CD4-positive, alpha-beta T cell treated with Interferon alpha-2 for 1 hour (primary cell): ENCODE measurements at places on chromosomes 6 and 20.

DNA sequence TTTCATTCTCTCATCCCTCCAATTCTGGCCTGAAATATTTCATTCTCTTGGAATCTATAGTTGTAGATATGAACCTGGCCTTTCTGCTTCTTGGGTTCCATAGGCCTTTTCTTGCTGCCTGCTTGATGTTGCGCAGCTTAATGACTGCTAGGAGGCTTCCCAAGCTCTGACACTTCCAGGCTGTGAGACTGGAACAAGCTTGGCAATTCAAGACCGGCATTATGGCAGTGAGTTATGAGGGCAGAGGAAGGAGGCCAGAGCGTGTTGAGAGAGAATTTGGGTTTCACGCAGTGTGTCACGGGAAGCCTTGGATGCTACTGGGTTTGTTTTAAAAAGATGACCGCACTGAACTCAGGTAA, 948 bp upstream of the DNAJC5 start:
- no peak for DNase-seq

DNA sequence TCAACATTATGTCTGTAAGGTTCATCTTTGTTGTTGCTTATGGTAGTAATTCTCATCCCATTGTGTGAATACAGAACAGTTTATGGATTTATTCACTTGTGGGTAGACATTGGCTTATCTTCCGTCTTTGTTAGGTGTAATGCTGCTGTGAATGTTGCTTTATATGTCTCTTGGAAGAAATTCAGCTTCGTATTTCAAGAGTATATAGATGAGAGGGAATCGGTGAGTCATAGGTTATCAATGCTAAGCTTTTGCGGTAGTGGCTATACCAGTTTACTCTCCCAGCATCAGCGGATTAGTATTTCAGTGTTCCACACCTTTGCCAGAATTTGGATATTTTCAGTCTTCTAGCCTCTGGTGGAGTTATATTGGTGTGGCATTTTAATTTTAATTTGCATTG, 77.8 kb downstream of the ZFAND3 start:
- DNase-seq = no peak

DNA sequence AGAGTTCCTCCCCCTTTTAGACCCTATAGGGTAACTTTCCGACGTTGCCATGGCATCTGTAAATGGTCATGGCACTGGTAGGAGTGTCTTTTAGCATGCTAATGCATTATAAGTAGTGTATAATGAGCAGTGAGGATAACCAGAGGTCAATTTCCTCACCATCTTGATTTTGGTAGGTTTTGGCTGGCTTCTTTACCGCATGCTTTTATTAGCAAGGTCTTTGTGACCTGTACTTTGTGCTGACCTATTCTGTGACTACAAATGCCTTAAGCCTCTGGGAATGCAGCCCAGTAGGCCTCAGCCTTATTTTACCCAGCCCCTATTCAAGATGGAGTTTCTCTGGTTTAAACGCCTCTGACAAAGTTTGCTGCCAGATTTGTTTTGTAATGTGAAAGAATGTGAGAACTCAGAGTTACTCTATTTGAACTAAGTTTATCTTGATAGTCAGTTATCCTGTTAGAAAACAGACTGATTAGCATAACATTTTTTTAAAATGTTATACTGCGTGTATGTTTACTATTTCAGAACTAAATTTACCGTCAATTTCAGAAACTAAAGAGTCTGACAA, 111.3 kb upstream of the PRSS16 start:
- no peak for DNase-seq

DNA sequence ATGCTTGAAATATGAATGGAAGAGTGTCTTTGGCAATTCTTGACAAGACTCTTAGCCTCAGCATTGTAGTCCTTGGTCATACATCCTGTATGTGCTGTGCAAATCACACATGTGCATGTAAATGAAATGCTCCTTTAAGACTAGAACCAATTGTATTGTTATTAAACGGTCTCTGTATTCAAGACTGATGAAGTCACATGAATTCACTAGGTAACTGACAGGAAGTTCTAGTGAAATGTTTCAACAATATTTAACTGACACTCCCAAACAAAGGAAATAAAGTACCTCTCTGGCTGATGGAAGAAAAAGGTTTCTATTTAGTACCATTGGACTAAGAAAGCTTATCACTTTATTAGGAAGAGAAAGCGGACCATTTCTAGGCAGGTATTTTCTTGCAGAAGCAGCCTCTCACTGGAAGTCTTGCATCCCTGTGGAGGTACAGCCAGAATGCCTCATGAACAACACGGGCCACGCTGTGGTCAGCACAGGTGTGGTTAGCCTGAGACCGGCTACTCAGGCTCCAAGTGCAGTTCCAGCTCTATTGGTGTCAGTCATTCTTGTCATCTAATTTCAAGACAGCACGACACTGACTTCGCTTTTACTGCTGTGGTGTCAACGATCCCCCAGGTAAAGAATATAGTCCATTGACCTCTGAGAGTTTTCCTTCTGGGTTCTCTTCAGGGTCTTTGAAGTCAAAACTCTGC, 17.3 kb downstream of the PPP1R3G start:
- DNase-seq = no peak

GRCh38 chr6:89859744-89860143, 30.1 kb downstream of the CASP8AP2 start:
- no peak for DNase-seq

DNA sequence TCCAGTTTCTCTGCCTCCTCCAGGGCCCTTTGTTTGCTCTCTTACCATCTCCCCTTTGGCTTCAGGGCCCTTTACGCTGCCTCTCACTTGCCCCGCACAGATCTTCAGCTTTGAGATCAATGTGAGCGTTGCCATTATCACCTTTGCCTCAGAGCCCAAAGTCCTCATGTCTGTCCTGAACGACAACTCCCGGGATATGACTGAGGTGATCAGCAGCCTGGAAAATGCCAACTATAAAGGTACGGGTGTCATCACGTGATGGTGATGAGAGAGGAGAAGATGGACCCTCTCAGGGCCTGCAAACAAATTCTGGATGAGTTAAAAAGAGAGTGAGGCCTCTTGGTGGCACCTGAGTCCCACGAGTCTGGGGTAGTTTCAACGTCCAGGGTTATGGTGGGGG, 8.3 kb downstream of the C2 start:
- DNase-seq = no peak

GRCh38 chr20:38892091-38892981, 33.9 kb upstream of the FAM83D start:
- no peak for DNase-seq

GRCh38 chr20:12482661-12483060, 526.1 kb upstream of the SPTLC3 start:
- no peak for DNase-seq

DNA sequence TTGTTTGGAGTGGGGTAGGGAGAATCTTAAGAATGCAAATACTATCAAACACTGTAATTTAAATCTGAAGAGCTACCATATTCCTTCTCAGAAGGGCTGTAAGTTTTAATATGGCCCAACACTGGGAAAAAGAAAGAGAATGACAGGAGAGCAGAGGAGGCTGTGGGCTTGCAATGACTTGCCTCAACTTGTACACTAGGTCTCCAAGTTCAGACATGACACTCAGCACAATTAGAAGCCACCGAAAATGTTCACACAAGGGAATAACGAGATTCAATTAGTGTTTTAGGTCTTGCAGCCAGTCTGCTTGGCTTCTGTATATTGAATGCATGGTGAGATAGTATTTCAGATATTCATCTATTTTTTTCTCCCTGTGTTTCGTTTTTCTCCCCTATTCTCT, 89.4 kb downstream of the HS3ST5 start:
- DNase-seq = no peak

DNA sequence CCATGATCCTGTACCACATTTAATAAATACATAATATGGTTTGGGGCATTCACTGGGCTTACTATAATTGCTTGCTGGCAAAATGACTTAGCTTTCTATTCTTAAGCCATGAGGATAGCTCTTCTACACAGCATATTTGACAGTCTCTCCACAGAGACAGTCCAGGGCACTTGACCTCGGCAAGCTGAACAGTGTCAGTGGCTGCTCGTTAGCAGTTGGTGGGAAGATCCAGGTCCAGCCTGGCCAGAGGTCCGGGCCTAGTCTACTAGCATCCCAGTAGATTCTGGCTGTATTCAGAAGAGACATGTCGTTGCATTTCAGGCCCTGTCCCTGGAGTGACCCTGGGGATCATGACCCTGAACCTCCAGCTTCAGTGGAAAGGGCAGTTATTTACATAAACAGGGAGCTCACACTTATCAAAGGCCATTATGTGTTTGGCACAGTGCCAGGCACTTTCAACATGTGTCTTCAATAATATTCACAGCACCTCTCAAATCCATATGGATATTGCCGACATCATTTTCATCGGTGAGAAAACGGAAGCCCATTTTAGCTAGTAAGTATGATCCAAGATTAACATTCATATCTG, 139.0 kb downstream of the IMPG1 start:
- DNase-seq = no peak

DNA sequence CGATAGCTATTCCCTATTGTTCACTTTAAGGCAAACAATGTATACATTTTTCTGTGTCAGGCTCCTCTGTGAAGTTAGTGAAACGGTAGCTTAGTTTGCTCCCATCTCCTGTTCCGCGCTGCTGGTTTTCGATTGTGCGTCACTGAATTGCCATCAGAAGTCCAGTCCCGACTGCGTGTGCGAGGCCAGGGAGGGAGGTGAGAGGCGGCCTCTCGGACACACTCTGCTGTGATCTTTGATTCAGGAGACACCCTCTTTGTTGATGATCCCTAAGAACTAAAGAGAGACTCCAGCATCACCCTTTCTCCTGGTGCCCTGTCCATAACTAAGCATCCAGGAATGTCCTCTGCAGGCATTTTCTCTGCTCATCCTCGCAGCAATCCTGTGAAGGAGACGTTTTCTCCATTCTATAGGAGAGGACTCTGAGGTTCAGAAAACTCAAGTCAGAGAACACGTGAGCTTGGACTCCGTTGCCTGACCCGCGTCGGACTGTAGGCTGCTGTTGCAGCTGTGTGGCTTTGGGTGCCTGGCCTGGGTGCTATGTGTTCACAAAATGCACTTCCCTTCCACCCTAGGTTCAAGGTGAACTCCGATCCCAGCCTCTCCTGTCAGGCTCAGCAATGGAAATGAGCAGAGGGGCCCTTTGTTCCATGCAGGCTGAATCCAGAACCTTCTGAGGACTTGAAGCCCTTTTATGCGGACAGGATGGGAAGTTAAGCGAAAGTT, 24.1 kb upstream of the UNC93A start:
- no peak for DNase-seq

DNA sequence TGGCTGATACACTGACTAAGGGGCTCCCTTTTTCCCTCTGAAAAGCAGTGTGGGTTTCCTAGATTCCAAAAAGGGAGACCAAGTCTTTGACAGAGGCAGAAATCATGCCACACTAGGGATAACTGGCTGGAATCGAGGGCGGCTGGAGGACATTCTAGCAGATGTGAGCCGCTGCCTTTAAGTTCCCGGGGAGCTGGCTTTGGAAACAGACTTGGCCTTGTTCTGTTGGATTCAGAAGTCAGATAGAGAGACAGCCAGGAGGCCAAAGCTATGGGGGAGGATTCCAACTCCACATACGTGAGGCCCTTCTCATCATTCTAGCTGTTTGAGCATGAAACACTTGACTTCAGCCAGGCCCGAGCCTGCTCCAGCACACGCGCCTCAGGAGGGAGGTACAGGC, 109.9 kb upstream of the FOXC1 start:
- DNase-seq = no peak

DNA sequence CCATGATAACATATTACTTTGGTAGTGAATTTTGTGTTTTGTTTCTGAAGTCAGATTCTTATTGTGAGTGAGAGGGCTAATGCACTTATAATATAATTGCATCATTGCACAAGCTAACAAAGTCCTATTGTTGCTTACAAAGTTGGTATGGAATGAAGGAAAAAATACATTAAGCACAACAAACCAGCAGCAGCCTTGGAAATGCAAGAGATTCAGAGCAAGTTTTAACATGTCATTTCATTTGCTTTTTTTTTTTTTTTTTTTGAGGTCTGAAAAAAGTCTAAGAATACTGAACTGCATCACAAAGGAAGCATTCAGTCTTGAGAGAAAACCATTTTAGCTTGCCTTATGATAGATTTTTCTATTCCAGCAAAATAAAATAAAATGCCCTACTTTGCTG, 57.6 kb downstream of the PLCB4 start:
- no peak for DNase-seq

DNA sequence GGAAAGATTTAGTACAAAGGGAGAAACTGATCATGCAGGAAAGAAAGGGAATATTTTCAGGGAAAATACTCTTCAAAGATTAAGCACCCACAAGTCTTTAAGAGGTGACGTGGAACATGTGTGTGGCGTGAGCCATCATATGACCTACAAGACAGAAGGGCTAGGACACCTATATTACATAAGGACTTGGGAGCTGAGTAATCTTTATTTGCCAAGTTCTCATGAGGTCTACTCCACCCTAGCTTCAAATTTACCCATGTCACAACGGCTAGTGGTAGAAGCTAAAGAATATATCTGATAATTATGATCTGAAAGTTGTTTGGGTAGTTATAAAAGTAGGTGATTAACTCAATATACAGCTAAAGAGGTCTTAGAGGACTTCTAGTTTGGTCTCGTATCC, 167.8 kb downstream of the GJA10 start:
- DNase-seq = no peak
